ENCODE measurements at places on chromosomes 12 and 14.

GRCh38 chr14:94542811-94543440 is 18.3 kb upstream of the SERPINA4 start:
- DNase-seq = no peak

- DNase-seq = no peak
Observed at GRCh38 chr12:105476616-105477015, 146.1 kb downstream of the C12orf75 start.

- no peak for DNase-seq
Observed at GRCh38 chr12:94100211-94100627, 48.2 kb upstream of the PLXNC1 start.

DNA sequence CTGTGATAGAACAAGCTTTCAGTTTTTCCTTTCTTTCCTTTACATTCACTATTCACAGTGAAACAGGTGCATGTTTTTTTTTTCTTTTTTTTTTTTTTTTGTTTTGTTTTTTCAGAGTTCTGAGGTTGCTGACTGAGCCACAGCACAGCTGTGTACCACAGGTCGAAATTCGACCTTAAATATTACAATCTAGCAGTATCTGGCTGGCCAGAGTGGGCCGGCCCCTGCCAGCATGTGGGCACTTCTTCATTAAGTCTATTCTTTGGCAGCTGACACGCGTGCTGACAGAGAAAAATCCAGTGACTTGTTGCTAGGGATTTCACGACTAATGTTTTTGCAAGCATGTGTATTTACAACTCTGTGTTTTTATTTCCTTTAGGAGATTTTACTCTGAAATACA is 33.9 kb downstream of the FBXO33 start:
- no peak for DNase-seq

DNA sequence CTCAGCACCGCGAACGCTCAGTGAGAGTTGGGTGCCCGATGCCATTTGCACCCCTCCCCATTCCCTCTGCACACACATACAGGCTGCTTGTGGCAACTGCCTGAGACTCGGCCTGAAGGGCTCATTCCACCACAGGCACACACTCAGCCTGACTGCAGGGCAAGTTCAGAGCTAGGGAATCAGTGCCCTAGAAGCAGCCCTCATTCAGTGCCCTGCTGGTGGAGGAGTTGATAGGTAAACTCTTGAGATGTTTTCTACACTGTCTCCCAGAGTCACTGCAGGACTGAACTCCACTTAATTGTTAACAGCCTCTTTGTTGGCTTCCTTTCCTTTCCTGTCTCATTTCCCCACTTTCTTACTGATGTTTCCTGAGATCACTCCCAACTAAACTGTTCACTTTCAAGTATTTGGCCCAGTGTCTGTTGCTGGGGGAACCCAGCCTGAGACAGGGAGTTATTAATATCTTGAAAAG is 16.9 kb downstream of the PPP1R36 start:
- no peak for DNase-seq

GRCh38 chr14:61385002-61385685 is 63.8 kb downstream of the PRKCH start:
- DNase-seq = no peak

GRCh38 chr12:114649585-114649984 is 34.4 kb downstream of the TBX3 start:
- no peak for DNase-seq

DNA sequence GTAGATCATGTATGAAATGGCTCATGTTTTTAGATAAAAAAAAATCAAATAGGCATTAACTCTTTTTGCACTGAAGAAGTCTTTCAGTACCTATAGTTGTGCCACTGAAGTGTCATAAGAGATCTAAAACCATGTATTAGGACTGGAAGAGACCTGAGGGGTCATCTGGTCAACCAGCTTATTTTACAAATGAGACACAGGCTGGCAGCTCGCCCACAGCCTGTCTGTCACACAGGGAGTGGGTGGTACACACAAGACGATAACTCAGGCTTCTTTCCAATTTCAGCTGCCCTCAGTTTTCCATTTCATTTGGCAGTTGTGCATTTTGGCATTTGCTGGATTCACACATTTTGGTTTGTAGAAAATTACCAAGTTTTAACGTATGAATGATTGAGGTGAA is 34.7 kb downstream of the C12orf75 start:
- no peak for DNase-seq

DNA sequence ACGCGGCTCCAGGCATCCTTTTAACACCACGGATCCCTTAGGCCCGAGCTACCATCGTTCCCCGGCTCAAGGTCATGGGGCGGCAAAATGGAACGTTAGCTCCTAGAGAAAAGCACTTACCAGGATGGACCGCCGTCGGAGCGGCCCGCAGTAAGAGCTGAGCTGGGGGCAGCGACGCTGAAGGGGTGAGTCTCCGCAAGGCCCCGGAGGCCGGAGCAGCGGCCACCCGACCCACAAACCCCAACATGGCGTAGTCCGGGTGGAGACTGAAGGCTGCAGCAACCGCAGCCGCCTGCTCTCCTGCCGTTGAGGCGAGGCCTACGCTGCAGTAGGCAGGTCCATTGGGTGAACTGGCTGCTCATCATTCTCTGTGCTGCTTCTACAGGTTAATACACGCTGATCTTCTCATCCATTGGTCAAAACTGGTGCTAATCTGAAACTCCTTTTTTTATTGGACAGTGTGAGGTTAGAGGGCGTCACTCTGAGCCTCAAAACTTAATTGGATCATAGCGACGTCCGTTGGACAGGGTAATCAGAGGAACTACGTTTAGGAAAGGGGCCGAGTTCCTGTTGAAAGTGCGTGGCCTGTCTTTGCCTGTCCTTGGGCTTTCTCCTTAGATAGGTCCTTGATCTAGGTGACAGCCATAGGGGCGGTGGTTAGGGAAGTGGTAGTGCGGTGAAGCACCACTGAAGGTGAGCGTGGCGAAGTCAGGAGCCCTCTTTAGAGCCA is at the start of gene ATP5F1B:
Gene ATP5F1B (minus strand): TSS at position 268 of the 730 bp plus-strand sequence. CDS start 21 bp downstream, at position 247.
- peak; percentile 68 for DNase-seq

GRCh38 chr12:26809611-26810285 is 23.2 kb downstream of the ITPR2 start:
- no peak for DNase-seq

GRCh38 chr12:102876883-102877282 is 40.2 kb downstream of the PAH start:
- no peak for DNase-seq

GRCh38 chr14:22532345-22533056 is 56.5 kb downstream of the DAD1 start:
- no peak for DNase-seq

DNA sequence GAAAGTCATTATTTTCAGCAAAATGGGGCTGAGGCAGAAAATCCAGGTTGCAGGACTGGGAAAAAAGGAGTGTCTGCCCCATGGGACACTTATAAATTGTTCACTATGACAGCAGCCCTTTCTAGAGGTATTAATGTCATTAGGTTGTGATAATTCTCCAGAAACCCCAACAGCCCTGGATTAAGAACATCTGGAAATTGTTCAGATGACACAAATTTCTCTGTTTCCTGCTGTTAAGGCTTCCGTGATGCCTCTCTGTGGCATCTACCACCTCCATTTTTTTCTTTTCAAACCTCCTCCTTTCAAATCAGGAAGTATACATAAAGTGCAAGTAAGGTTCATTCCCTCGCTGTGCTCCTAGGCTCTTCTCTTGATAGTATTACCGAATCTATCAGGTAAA is 25.6 kb downstream of the EGLN3 start:
- no peak for DNase-seq

DNA sequence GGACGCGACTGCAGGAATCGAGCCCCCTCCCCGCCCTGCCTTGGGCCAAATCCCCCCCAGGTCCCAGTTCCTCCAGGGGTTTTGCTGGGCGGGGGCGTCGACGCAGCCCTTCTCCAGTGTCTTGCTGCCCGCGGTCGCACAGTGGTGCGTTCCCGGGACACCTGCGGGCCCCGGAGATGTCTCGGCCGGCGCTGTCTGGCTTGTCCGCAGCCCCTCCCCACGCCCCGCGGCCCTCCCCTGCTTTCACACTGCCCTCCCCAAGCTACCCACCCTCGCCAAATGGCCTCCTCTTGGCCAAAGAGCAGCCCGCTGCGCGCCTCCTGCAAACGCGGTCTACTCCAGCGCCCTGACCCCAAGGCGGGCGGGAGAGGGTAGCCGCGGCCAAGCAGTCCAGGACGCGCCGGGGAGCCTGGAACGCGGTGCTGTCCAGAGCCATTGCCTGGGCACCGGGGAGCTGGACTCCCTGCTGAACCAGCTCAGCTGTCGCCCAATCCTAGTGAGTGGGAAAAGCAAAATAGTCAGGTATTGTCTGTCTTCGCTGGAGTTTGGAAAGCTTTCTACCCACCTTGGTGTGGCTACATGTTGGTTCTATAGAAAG is 122.0 kb downstream of the AACS start:
- DNase-seq = no peak

DNA sequence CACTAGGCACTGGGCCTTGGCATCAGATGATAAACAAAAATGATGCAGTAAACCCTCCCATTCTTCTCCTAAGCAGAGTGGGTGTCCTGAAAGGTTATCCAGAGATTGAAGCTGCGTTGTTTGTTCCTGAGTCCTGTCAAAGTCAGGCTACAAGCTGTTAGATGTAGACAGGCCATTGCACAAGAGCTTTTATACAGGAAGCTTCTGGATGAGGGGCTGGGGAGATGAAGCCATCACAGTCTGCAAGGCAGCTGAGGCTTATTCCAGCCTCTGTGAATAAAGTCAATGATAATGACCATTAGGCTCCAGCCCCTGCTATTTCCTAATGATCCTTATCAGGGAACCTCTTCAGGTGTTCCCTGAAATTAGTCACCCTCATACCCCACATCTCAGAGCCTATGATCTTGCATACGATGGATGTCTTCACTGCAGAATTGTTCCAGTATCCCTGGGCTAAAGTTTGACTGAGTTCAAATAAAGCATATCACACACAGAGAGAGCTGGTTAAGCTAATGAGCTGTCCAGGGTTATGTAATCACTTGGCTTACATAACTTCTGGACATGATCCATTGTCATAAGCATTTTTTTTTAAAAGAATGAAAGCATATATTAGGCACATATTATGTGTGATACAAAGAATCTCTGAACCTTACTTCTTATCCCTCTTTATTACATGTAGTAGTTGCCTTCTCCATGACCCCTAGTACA is 337.1 kb upstream of the OR4E1 start:
- DNase-seq = no peak

- no peak for DNase-seq
Observed at GRCh38 chr12:6091786-6092566, 32.5 kb downstream of the VWF start.

DNA sequence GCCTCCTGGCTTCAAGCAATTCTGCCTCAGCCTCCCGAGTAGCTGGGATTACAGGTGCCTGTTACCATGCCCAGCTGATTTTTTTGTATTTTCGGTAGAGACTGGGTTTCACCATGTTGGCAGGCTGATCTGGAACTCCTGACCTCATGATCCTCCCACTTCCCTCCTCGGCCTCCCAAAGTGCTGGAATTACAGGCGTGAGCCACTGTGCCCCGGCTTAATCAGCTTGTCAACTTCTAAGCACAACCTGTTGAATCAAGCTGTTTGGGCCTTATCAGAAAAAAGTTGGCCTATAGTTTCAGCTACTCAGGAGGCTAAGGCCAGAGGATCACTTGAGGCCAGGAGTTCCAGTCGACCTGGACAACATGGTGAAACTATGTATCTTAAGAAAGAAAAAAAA is 7.9 kb downstream of the MARK3 start:
- no peak for DNase-seq

- DNase-seq = no peak
Observed at GRCh38 chr12:44847403-44847802, 28.7 kb downstream of the NELL2 start.

- DNase-seq = no peak
Observed at GRCh38 chr14:100299238-100299560, 7.0 kb downstream of the SLC25A29 start.

GRCh38 chr12:106066051-106066705 is 72.6 kb downstream of the NUAK1 start:
- DNase-seq = no peak

GRCh38 chr14:33432407-33433023 is 493.8 kb downstream of the NPAS3 start:
- DNase-seq = no peak

- DNase-seq = no peak
Observed at GRCh38 chr14:93430315-93431035, at the start of gene UNC79. TSS of gene UNC79 (plus strand) at chr14:93430939. CDS start at chr14:93431030, 91 bp downstream.

- DNase-seq = no peak
Observed at GRCh38 chr12:68665016-68665569, 21.7 kb upstream of the NUP107 start.

- no peak for DNase-seq
Observed at GRCh38 chr14:84323978-84324377, 1206.0 kb upstream of the FLRT2 start.

GRCh38 chr12:107547389-107547788 is 138.2 kb upstream of the PWP1 start:
- no peak for DNase-seq

DNA sequence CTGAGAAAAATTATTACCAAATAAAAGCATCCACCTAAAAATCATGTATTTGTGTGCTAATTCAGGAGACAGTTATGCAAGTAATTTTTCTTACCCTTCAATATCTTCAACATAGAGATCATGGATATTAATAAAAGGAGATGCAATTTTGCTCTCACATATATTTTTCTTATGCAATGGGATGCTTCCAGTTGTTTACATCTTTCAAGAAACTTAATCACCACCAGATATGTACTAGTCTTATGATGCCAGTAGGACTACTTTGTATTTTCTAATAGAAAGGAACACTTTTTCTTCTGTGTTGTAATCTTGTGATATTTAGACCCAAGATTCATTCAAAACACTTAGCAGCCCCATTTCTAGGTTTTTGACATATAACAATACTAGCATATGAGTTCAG is 107.6 kb downstream of the NAV3 start:
- DNase-seq = no peak

DNA sequence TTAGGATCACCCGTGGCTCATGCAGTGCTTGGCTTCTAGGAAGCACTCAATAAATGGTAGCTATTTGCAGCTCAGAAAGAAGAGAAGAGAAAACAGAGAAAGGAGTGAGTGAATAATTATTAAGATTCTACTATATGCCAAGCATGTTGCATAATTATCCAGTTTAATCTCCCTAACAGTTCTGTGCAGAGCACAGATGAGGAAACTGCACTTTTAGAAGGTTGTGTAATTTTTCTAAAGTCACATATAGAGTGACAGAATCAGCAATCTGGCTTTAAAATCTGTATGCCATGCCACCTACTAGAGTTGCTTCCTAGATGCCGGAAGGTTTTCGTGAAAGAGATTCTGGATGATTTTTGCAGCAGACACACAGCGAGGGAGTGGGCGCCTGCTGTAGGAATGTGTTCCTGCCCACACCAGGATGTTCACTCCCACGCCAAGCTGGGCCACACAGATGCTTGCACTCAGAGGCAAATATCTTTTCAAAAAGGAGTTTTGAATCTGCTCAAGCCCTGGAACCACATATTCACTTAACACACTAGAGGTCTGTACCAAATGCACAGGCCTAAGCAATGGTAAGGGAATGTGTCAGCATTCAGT is 50.2 kb upstream of the SMCO2 start:
- DNase-seq = no peak

Measured in stimulated activated CD4-positive, alpha-beta T cell treated with anti-CD3 and anti-CD28 coated beads, Interleukin-1b, Interleukin-23, amount 100 ng/mL, for 1 hour (primary cell).